ENCODE measurements at places on chromosomes 5 and 9.

DNA sequence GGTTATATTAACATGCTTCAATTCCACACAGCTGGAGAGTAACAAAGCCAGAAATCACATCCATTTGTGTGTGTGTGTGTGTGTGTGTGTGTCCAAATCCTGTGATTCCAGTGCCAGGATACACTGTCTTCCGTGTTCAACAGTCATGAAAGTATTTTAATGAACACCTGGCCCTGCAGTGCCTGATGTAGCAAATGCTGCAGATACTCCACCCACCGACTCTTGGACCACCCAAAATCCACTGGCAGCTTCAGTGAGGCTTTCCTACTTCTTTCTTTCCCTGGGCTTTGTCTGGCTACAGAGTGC lies 13.1 kb upstream of the INSYN2B start:
- DNase-seq = no peak

- DNase-seq = no peak
Observed at GRCh38 chr5:27814983-27815382, 776.6 kb upstream of the CDH9 start.

DNA sequence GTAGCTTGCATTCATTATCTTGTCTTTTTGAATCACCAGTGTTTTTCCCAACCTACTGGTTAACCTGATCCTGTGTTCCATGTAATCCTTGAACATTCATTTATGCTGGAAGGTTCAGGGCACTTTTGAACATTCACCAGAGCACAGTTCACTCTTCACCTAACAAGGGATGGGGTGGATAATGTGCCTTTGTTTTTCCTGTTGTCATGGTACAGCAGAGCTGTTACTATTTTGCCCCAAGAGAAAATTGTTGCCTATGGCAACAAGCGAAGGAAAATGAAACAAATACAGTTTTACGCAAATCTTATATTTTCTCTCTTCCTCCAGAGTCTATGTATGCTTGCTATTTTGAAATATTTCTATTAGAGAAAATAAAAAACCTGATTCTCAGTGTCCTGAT lies 60.3 kb upstream of the RIOK2 start:
- no peak for DNase-seq

DNA sequence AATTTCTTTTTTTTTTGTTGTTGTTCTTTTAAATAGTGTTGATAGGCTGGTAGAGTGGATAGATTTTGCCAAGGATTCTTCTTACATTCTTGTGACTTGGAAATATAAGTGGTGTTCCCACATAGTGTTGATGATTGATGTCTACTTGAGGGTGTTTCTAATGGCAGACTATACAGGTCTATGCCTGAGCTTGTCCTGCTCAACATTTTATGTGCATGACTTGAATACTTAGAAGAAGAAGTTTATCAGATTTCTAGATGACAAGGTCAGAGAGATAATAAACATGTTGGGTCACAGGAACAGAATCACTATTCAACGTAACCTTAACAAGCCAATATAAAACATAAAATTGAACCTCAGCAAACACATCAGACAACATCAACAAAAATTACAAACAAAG lies 24.2 kb downstream of the XRCC4 start:
- no peak for DNase-seq

DNA sequence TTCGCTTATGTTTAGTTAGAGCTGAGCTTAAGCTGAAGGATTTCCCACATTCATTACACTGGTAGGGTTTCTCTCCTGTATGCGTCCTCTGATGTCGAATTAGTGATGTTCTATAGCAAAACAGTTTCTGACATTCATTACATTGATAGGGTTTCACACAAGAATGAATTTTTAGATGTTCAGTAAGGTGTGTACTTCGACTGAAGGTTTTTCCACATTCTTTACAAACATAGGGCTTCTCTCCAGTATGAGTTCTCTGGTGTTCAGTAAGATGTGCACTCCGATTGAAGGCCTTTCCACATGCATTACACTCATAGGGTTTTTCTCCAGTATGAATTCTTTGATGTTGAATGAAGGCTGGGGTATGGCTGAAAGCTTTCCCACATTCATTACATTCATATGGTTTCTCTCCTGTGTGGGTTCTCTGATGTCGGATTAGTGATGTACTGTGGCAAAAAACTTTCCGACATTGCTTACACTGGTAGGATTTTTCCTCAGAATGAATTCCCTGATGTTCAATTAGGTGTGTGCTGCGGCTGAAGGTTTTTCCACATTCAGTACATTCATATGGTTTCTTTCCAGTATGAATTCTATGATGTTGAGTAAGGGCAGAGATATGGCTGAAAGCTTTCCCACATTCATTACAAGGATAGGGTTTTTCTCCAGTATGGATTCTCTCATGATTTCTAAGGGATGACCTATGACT lies 14.6 kb downstream of the ZNF883 start:
- no peak for DNase-seq

DNA sequence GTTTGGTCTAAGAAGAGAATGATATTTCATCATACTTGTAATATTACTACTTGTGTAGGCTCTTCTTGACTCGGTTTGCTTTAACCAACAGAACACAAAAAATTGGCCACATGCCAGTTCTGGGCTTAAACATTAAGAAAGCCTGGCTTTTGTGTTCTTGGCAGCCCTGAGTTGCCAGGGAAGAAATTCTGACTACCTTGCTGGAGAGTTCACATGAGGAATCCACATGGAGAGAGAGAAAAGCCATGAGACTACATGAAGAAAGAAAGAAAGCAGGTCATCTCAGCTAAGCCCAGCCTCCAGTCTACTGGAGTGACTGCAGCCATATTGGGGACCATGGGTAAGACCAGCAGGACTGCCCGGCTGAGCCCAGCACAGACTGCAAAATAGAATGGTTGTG lies 524.8 kb downstream of the RAB3C start:
- DNase-seq = no peak

DNA sequence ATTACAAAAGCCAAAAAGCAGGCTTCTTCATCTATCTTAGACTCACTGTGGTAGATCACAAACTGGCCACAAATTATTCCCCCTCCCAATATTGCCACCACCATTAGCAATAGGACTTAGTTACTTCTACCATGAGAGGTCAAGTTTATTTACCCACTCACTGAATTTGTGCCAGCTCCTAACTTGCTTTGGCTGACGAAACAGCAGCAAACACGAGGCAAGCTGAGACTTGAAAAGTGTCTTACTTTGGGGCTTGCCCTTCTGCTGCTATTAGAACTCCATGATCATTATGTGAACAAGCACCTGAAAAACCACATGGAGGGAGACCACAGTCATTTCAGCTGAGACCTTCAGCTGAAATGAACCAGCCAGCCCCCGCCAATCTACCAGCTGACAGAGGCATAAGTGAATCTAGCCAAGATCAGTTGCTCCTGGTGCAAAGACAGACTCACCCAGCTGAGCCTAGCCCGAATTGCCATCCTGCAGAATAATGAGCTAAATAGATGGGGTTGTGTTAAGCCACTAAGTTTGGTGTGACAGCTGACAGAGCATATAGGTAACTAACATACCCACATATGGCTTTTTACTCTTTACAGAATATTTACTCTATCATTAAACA lies 5.7 kb downstream of the WDR41 start:
- DNase-seq = no peak

GRCh38 chr5:53983568-53984460 lies 326.6 kb downstream of the ARL15 start:
- DNase-seq = no peak

DNA sequence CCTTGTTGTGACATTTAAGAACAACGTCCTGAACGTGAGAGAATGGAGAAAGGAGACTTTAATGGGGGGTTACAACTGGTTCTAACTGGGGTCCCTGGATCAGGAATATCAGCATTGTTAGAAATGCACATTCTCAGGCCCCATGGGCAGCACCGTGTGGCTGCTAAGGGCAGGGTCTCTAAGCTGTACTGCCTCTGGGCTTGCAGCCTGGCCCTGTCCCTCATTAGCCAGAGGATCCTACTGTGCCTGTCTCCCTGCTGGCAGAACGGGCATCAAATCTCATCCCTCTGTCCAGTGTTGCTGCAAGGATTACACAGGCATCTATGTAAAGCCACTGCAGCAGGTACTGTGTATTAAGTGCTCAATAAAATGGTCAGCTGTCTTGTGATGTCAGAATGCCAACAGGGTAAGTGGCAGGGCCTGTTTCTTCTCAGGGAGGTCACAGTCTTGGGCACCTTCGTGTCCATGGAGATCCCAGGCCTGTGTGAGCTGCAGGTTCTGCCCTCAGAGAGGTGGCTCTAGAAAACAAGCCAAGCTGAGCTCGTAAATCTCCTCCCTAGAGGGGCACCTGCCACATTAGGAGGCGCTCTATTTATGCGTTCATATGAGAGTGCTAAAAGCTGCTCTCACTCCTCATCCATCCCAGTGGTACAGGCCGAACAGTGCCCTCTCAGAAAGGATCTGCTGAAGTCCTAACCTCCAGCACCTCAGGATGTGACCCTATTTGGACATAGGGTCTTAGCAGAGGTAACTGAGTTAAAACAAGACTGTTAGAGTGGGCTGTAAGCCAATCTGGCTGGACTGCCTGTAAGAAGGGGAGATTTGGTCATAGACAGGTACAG lies 210.5 kb downstream of the GADD45G start:
- DNase-seq = no peak

GRCh38 chr5:180620014-180620413 lies 28.7 kb upstream of the SCGB3A1 start:
- DNase-seq = no peak

DNA sequence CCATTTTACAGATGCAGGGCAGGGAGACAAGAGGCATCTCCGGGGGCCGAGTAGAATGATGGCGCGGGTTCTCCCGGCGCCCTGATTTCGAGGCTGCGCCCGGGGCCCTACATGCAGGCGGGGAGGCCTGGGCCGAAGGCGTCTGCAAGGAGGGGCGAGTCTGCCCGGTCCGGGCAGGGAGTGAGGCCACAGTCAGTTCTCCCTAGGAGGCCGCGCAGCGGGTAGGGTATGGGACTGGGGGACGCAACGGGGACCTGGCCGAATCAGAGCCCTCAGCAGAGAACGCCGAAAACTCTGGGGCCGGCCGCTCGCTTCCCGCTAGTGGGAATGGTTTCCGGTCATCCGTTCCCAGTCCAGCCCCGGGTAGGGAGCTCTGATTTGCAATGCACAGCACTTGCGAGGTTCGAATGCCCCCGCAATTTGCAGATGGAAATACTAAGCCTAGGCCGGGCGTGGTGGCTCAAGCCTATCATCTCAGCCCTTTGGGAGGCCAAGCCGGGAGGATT lies 6.4 kb downstream of the TLX3 start:
- DNase-seq = no peak

DNA sequence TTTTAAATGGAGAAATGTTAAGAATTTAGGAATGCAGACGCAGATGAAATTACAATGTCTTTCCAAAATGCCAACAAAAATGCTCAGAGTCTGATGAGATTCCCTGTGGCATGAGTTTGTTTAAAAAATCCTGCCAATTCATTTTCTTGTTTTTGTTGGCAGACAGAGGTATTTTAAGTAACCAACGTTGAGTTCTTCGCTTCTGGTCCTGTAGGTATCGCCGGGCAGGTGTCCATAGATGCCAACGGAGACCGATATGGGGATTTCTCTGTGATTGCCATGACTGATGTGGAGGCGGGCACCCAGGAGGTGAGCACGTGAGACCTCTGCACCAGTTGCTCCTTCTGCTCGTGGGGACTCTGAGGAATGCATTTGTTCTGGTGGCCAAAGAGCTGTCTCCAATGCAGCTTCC lies 69.4 kb downstream of the NPR3 start:
- DNase-seq = no peak

Measured in stimulated activated CD4-positive, alpha-beta T cell treated with anti-CD3 and anti-CD28 coated beads, Interleukin-15, amount 100 ng/mL, for 1 hour (primary cell).